Stimulated activated CD8-positive, alpha-beta memory T cell treated with anti-CD3 and anti-CD28 coated beads, Interleukin-4, amount 100 ng/mL, for 1 hour (primary cell): ENCODE measurements at places on chromosomes 6 and 20.
A peak's percentile ranks its signal among the peaks of the same experiment; 100 is the strongest.

- DNase-seq = no peak
These were observed 951.3 kb downstream of the EPHA7 start for GRCh38 chr6:92468066-92468465.

DNA sequence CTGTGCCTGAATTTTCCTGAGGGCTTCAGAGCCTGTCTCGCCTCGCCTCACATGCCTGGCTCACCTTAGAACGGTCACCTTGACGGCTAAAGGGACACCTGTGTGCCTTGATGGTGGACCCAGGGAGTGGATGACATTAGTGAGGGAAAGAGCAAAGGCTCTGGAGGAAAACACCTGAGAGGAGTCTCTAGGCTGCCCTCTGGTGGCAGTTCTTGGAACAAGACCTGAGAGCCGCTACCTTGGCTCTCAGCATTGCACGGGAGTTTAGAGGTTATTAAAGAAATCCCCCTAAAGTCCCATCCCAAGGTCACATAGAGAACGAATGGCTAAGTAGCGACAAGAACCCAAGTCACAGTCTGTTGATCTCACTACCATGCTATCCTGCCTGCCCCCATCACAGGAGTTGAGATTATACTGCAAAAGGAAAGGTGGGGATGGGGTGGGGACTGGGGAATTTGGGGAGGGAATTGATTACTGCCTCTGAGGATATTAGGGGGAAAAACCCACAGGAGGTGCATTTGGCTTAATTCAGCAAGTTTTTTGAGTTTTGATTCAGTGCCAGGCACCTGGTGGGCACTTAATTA, 7.9 kb upstream of the CDSN start:
- DNase-seq = peak; percentile 52

DNA sequence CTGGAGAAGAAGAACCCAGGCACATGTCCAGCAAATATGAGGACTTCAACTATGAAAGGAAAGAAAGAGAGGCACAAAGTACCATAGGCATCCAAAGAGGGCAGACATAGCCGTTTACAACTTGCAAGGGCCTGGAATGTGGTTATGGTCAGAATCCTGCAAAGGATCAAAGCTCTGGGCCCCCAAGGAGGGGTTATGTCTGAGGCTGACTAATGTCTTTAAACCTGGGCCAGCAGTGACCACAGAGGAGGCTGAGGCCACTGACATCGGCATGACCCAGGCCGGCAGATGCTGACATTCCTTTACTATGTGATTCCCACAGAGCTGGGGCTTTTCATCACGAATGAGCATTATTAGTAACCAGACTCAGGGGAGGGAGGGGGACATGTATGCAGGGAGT, 861.1 kb downstream of the DHX35 start:
- no peak for DNase-seq

- no peak for DNase-seq
These were observed 60.3 kb downstream of the IRF4 start for GRCh38 chr6:451847-452246.

GRCh38 chr6:138161338-138162110, at the start of gene ARFGEF3:
Gene ARFGEF3 (plus strand): TSS chr6:138161939. CDS start chr6:138162087, 148 bp downstream.
- no peak for DNase-seq
